Cerebellar cortex (tissue), 1 donor: ENCODE measurements at places on chromosomes 6 and 20.

DNA sequence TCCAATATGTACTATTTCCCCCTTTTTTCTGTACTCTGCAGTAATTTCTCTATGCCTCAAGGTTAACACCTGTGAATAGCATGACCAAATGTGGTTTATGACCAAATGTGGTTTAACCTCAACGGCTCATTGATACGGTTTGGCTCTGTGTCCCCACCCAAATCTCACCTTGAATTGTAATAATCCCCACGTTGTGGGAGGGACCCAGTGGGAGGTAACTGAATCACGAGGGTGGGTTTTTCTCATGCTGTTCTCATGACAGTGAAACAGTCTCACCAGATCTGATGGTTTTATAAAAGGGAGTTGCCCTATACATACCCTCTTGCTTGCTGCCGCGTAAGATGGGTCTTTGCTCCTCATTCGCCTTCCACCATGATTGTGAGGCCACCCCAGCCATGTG is 18.7 kb downstream of the DEK start:
- no peak for DNase-seq

GRCh38 chr20:45742596-45742995 is 20.4 kb downstream of the SPINT4 start:
- DNase-seq = no peak

DNA sequence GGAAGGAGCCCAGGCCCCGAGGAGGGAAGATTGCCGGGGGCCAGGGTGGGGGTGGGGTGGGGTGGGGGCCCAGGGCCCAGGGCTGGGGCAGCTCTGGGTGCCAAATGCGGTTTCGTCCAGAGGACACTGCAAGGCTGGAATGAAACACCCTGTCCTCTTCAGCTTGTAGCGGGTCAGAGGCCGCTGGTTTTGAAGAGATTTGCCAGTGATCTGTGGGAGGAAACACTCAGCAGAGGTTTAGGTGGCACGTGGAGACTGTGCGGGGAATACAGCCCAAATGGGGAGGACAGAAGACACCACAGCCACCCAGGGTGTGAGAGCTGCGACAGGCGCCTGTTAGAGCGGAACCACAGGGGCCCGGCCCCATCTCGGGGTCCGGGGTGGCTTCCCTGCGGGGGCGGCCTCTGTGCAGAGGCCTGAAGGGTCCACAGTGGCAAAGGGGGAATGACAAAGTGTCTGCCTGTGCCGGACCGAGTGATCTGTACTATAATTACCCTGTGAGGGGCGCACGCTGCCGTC is 29.2 kb downstream of the FRMD1 start:
- no peak for DNase-seq

- no peak for DNase-seq
Measured at GRCh38 chr6:155958550-155958949, 502.9 kb upstream of the NOX3 start.

- DNase-seq = no peak
Measured at GRCh38 chr6:81614292-81614691, 138.2 kb downstream of the TENT5A start.

GRCh38 chr20:46438156-46438750 is 31.8 kb upstream of the ELMO2 start:
- peak; percentile 88 for DNase-seq

DNA sequence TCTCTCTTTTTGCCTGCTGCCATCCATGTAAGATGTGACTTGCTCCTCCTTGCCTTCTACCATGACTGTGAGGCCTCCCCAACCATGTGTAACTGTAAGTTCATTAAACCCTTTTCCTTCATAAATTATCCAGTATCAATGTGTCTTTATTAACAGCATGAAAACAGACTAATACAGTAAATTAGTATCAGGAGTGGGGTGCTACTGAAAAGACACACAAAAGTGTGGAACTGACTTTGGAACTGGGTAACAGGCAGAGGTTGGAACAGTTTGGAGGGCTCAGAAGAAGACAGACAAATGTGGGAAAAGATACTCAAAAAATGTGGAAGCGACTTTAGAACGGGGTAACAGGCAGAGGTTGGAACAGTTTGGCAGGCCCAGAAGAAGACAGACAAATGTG is 189.4 kb downstream of the HTR1B start:
- DNase-seq = no peak

DNA sequence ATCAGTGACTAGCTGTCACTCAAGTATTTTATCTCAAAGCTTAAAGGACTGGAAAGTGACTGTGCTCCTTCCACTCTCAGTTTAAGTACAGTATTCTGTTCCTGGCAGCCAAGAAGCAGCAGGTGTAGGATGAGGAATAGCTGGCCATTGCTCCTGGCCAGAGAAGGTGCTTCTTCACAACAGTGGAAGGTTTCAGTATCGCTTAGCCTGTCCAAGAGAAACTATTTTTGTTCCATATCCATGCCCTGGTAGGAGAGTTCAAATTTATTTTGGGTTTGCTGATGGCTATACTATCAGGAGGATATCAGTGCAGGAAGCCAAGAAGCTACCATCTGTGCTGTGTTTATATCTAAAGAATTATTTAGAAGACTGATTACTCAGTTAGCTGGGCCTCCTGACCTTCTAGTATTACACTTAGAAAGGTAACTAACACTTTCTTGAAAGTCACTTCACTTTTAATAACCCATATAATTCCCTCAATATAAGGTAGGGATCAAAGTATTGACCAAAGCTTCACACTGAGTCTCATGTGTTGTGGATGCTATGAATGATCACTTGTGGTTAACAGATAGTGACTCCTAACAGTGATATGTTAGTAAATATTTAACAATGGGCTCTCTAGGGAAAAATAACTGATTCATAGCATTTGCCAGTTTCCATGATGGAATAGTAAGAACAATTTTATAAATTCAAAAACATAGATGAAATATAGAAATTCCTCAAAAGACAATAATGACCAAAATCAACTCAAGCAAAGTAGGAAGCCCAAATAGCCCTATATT is 99.9 kb downstream of the AIG1 start:
- DNase-seq = peak; percentile 89

GRCh38 chr6:137415127-137415833 is 78.9 kb downstream of the OLIG3 start:
- DNase-seq = peak; percentile 33

GRCh38 chr20:19269737-19270340 is 57.4 kb downstream of the SLC24A3 start:
- DNase-seq = no peak

DNA sequence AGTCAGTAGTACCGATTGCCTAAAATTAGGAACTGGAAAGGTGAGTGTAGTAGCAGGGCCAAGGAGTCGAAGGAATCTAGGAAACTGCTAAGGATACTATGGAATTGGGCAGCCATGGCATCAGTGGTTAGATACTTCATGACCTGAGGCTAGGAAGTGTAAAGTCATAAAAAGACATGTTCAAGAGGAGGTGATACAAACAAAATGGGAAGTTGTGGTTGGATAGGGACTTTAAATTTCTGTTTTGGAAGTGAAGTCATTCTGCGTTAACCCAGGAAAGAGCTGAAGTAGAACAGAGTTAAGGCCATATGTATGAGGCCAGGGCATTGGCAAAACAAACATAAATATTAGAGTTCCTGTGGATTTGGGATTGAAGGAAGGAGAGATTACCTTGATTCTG is 88.6 kb upstream of the TMEM181 start:
- no peak for DNase-seq

- no peak for DNase-seq
Measured at GRCh38 chr20:48814633-48815032, 13.2 kb downstream of the PREX1 start.

DNA sequence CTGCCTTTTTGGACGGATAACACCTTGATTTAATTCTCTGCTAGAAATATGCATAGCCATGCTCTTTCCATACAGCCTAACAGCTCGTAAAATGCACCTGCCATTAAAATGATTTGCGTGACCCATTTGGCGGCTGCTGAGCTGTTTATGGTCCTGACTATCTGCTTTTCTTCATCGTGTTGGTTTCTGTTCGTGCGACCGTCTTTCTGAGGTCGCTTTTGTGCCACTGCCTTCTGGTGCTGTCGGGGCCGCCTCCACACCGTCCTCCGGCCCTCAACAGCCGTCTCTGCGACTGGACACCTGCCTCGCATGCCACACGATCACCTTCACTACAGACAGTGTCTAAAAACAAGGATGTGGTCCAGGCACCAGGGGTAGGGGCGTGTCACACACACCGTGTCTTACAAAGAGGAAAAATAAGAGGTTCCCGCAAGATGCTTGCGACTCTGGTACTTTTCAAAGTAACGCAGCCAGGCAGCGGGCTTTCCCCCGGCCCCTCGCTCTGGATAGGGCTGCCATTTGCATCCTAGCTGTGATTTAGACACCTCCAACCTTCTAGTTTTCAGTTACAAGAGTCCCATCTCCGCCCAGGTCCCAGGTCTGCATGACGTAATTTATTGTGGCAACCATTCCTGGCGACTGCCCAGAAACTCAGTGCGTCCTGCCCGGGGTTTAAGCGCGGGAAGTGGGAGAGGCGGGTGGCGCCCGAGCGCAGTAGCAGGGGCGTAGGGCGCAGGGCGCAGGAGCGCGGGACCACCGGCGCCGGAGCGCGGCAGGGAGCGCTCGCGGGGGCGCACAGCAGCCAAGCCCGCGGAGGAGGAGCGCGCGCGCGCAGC is at the start of gene STMND1:
STMND1 (plus strand) TSS at position 629 of the 836 bp plus-strand sequence. CDS start 208 bp downstream, outside the sequence.
- DNase-seq = no peak

- DNase-seq = no peak
Measured at GRCh38 chr6:42295677-42296076, 78.0 kb upstream of the MRPS10 start.

- DNase-seq = no peak
Measured at GRCh38 chr20:22999756-23000155, 35.4 kb upstream of the SSTR4 start.

GRCh38 chr6:159084493-159085091 is 39.8 kb upstream of the TAGAP start:
- no peak for DNase-seq
